ENCODE measurements at places on chromosomes 3 and 15. TPM values are rescaled to one million over a fixed set of nuclear protein-coding genes. Genes with fewer than 3 reads are reported as not detected.

HTR3E gene
- not detected for total RNA-seq

LRRC34 gene
- total RNA-seq, result 5.1 TPM

NANOGP8 gene
- 91.5 TPM for total RNA-seq

COLQ gene
- total RNA-seq, result 0.61 TPM

SCG3 gene
- 22.7 TPM for total RNA-seq

ISG20 gene
- 4.4 TPM for total RNA-seq

SPSB4 gene
- 6.0 TPM for total RNA-seq

FBXL22 gene
- total RNA-seq, result 0.52 TPM

Measured in H9 (cell line).